Spinal cord (tissue), 10 donors: ENCODE measurements at places on chromosomes 7 and 10. TPM values are rescaled to one million over a fixed set of nuclear protein-coding genes. Genes with fewer than 3 reads are reported as not detected.

- no peak for DNase-seq
- H3K4me3 ChIP-seq: no peak overlapping the region
- H3K27me3 ChIP-seq: no peaks in the 10 kb centered on the region
- no peaks in the 10 kb centered on the region for H3K36me3 ChIP-seq
- H3K27ac ChIP-seq: no peak overlapping the region
These were observed 11.2 kb downstream of the MUC17 start for GRCh38 chr7:101031082-101031481.

The BTRC gene
- polyA plus RNA-seq: 41.5 TPM

The SORBS1 gene
- 102 TPM for polyA plus RNA-seq

- H3K27me3 ChIP-seq: no peaks in the 10 kb centered on the region
- no peak for DNase-seq
- H3K4me1 ChIP-seq: peaks cover 57% of the 10 kb centered on the region
- H3K36me3 ChIP-seq: peaks cover 72% of the 10 kb centered on the region
These were observed 25.5 kb upstream of the AMZ1 start for GRCh38 chr7:2662273-2663120.

The ZNF804B gene
- polyA plus RNA-seq: 0.96 TPM
